Esophagus squamous epithelium (tissue), 5 donors: ENCODE measurements at places on chromosomes 5 and 9.

- no peak for DNase-seq
- peaks cover 5% of the 10 kb centered on the region for H3K4me1 ChIP-seq
- no peak overlapping the region for H3K4me3 ChIP-seq
- no peak overlapping the region for H3K27ac ChIP-seq
These were observed 255.0 kb downstream of the BNC2 start for GRCh38 chr9:16615451-16615850.

DNA sequence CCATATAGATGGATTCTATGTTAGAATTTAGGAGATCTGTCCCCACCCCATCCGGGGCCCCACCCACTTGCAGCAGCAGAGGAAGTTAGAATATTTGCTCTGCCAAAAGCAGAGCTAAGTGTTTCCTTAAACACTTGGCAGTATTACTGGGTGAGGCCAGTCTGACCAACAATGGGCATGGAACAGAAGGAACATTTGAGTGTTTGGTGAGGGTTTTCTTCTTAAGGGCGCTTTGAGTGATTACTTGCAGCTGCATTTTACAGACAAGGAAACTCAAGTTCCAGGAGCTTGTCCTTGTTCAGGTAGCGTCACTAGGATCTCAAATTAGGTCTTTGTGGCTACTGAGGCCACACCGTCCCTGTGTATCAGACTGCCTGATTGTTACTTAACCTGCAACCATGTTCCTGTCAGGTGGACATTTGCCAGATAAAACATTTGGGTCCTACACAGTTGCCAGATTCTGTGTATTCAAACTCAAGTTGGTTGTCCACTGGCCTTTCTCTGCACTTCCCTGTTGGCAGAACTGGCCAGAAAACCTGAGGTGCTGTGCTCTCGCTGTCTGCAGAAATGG, 59.3 kb downstream of the SLC46A2 start:
- no peak for DNase-seq
- H3K27me3 ChIP-seq: no peaks in the 10 kb centered on the region
- H3K27ac ChIP-seq: peak overlapping the region; percentile 68
- peaks cover 3% of the 10 kb centered on the region for H3K4me1 ChIP-seq
- H3K36me3 ChIP-seq: no peaks in the 10 kb centered on the region

GRCh38 chr9:5838884-5839571, 6.1 kb upstream of the ERMP1 start:
- no peak overlapping the region for H3K4me3 ChIP-seq
- DNase-seq: no peak
- H3K27me3 ChIP-seq: no peaks in the 10 kb centered on the region
- H3K4me1 ChIP-seq: peaks cover 33% of the 10 kb centered on the region
- H3K36me3 ChIP-seq: no peaks in the 10 kb centered on the region

GRCh38 chr5:30479104-30479503, 714.4 kb upstream of the CDH6 start:
- H3K4me3 ChIP-seq: no peak overlapping the region
- H3K27me3 ChIP-seq: no peaks in the 10 kb centered on the region
- no peaks in the 10 kb centered on the region for H3K36me3 ChIP-seq
- no peak overlapping the region for H3K27ac ChIP-seq
- H3K4me1 ChIP-seq: no peaks in the 10 kb centered on the region
- no peak for DNase-seq

DNA sequence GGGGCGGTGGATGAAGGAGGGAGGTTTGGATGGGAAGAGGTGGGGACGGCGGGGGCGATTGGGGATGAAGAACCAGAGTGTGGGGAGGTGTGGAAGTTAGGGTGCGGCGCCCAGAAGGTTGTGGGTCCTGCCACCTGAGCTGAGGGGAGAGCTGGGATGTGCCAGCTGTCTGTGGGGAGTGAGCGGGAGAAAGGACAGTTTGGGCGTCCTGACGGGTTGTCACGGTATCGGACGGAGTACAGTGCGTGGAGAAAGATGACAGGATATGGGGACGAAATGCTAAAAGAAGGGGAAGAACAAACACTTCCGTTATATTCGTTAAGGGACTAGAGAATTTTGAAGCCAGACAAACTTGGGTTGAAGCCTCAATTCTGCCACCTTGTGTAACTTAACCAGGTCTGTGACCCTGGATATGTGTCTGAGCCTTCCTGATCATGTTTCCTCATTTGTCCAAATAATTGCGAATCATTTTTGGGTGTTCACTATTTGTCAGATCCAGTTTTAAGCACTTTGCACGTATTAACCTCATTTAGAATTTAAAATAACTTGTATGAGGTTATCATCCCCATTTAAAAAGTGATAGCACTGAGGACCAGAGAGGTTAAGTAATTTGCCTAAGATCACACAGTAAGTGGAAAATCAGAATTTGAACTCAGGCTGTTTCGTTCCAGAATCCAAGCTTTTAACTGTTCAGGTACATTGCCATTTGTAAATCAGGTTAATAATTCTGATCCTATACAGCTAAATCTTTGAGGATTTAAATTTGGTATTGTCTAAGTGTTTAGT, 689 bp downstream of the CNTRL start:
- no peak for DNase-seq
- peaks cover 12% of the 10 kb centered on the region for H3K4me1 ChIP-seq
- peak overlapping the region; percentile 63 for H3K4me3 ChIP-seq
- H3K27ac ChIP-seq: peak overlapping the region; percentile 93

DNA sequence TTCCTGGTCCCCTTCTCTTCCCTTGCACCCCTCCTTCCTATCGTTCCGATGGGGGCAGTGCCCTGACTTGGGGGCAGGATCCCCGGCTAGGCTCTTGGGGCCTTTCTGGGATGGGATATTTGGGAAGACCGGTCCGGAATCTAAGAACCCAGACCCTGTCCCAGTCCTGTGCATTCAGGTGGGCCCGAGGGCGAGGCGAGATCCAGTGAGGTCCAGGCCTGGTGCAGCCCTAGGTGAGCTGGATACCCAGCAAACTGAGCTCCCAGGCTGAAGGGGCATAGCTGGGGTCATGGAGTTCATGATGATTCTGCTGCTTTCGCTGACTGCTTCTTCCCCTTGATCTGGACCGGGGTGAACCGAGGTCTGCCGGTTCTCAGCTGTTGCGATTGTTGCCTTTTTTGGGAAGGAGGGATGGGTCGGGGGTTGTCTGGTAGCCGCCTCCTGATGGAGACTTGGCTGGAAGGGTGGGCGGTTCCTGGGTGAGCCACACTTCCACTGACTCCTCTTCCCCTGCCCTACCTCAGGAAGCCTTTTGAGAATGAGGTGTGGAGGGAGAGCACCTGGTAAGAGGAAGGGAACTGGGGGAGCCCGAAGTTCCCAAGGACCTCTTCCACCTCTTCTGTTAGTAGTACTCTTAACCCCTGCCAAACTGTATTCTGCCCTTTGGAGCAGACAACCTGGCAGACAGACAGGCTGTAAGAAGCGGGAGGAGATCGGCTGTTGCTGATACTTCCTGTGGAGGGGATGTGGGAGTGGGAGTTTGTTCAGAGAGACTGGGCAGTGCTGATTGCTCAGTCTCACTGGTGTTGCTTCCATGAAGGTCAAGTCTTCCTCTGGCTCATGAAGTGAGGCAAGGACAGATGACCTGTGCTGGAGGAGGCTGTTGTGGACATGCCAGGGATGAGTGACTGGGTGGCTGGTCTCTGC, 1.0 kb downstream of the LRRC8A start:
- H3K36me3 ChIP-seq: peaks cover 8% of the 10 kb centered on the region
- DNase-seq: no peak
- H3K4me3 ChIP-seq: peak overlapping the region; percentile 76
- peak overlapping the region; percentile 100 for H3K27ac ChIP-seq
- peaks cover 58% of the 10 kb centered on the region for H3K4me1 ChIP-seq

GRCh38 chr9:113348437-113348836, 904 bp upstream of the BSPRY start:
- peaks cover 17% of the 10 kb centered on the region for H3K4me1 ChIP-seq
- no peaks in the 10 kb centered on the region for H3K27me3 ChIP-seq
- H3K27ac ChIP-seq: no peak overlapping the region
- no peak overlapping the region for H3K4me3 ChIP-seq
- H3K36me3 ChIP-seq: no peaks in the 10 kb centered on the region
- DNase-seq: no peak

DNA sequence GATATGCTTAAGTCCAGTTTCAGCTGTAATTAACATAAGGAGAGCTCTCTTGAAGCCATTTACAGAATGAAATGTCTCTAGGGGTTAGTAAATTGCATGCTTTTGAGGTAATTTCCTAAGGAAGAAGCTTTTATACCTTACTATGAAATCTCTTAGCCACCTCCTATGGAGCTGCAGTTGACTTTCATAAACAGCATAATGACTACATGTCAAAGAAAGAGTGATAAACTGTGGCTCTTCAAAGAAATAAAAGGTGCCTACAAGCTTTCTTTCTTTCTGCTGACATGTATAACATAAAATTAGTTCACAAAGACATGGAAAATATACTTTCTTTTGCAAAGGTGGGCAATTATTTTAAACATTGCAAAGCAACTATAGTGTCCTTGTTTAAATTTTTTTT, 90.8 kb downstream of the TMEM167A start:
- no peaks in the 10 kb centered on the region for H3K27me3 ChIP-seq
- no peaks in the 10 kb centered on the region for H3K36me3 ChIP-seq
- no peak for DNase-seq
- no peaks in the 10 kb centered on the region for H3K4me1 ChIP-seq

DNA sequence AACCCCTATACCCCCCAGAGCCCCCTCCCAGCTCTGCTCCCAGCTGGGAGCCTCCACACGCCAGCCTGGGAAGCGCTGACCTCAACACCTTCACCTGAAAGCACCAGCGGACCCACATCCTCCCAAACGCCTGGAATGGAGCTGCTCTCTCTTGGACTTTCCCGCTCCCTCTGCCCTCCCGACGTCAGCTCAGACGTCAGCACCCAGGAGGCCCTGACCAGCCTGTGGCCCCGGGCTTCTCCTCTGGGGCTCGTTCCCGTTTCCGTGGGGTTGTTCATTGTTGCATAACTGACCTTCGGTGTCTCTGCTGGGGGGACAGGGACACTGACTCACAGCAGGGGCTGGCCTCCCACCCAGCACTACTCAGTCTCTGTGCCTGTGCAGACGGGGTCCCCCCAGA, 35.0 kb upstream of the SLC6A3 start:
- H3K4me1 ChIP-seq: no peaks in the 10 kb centered on the region
- no peak overlapping the region for H3K4me3 ChIP-seq
- no peaks in the 10 kb centered on the region for H3K27me3 ChIP-seq
- no peak overlapping the region for H3K27ac ChIP-seq
- peak; percentile 18 for DNase-seq
- H3K36me3 ChIP-seq: no peaks in the 10 kb centered on the region

DNA sequence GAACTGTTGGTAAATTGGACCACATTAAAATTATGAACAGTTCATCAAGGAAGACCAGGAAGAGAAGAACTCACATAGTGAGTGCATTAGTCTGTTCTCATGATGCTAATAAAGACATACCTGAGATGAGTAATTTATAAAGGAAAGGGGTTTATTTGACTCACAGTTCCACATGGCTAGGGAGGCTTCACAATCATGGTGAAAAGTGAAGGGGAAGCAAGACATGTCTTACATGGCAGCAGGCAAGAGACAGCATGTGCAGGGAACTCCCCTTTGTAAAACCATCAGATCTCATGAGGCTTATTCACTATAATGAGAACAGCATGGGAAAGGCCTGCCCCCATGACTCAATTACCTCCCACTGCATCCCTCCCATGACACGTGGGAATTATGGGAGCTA, 135.9 kb upstream of the MAN2A1 start:
- no peak overlapping the region for H3K4me3 ChIP-seq
- H3K36me3 ChIP-seq: no peaks in the 10 kb centered on the region
- no peaks in the 10 kb centered on the region for H3K4me1 ChIP-seq
- no peak for DNase-seq
- no peak overlapping the region for H3K27ac ChIP-seq

DNA sequence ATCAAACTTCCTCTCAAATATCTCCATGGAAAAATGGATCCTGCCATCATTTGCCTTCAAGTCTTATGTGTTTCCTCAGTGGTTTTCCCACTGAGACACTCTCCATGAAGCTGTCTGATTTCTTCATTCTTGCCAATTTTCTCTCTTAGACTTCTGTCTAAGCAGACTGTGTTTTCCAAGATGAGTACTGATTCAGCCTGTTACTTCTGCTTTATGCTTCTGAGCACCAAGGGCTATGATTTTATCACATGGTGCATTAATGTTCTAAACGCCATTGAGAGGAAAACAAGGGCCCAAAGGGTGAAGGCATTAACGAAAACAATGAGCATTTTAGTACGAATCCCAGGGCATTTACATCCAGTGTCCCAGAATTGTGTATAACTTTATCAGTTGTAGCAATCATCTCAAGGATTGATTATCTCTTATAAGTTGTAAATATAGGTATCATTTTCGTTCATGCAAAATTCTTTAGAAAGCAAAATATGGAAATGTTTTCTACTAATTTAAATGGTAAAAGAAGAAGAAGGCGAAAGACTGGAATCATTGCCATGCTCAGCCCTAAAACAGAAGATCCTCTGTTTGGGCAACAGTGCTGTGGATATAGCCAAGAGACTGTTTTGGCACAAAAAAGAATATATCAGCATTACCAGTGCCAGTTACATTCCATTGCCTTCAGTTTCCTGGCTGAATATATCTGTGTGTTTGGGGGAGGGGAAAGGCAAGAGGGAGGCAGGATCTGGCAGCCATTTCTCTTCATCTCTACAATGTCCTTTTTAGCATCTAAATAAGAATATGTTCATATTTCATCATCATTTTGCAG, 537.6 kb downstream of the ANXA1 start:
- no peaks in the 10 kb centered on the region for H3K4me1 ChIP-seq
- no peak for DNase-seq

GRCh38 chr5:56270568-56271392, 37.6 kb upstream of the ANKRD55 start:
- H3K27me3 ChIP-seq: no peaks in the 10 kb centered on the region
- H3K4me3 ChIP-seq: no peak overlapping the region
- H3K36me3 ChIP-seq: no peaks in the 10 kb centered on the region
- DNase-seq: peak; percentile 26
- H3K27ac ChIP-seq: peak overlapping the region; percentile 17
- peaks cover 13% of the 10 kb centered on the region for H3K4me1 ChIP-seq

DNA sequence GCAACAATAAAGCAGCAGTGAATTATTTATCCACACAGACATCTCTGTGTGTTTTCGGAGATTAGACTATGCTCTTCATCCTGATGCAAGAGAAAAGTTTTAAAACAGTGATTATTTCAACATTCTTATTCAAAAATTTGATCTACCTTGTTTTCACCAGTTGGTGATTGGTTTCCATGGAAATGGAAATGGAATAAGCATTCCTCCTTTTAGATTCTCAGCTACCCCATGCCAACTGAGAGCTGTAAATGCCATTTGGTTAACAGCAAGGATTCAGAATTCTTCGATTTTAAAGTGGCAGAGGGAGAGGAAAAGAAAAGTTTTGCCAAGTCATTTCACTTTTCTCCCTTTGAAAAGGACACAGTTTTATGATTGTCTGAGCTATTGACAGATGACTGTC, 154.7 kb downstream of the PCSK5 start:
- H3K27me3 ChIP-seq: no peaks in the 10 kb centered on the region
- H3K36me3 ChIP-seq: no peaks in the 10 kb centered on the region
- H3K4me1 ChIP-seq: no peaks in the 10 kb centered on the region
- H3K4me3 ChIP-seq: no peak overlapping the region
- no peak overlapping the region for H3K27ac ChIP-seq
- no peak for DNase-seq

GRCh38 chr5:150236981-150237754, 47.3 kb downstream of the SLC6A7 start:
- no peaks in the 10 kb centered on the region for H3K27me3 ChIP-seq
- H3K4me3 ChIP-seq: no peak overlapping the region
- H3K27ac ChIP-seq: no peak overlapping the region
- no peak for DNase-seq
